Stimulated activated CD4-positive, alpha-beta T cell treated with anti-CD3 and anti-CD28 coated beads, Interleukin-4, amount 100 ng/mL, for 4 hours (primary cell): ENCODE measurements at places on chromosomes 16 and 17.
A peak's percentile ranks its signal among the peaks of the same experiment; 100 is the strongest.

DNA sequence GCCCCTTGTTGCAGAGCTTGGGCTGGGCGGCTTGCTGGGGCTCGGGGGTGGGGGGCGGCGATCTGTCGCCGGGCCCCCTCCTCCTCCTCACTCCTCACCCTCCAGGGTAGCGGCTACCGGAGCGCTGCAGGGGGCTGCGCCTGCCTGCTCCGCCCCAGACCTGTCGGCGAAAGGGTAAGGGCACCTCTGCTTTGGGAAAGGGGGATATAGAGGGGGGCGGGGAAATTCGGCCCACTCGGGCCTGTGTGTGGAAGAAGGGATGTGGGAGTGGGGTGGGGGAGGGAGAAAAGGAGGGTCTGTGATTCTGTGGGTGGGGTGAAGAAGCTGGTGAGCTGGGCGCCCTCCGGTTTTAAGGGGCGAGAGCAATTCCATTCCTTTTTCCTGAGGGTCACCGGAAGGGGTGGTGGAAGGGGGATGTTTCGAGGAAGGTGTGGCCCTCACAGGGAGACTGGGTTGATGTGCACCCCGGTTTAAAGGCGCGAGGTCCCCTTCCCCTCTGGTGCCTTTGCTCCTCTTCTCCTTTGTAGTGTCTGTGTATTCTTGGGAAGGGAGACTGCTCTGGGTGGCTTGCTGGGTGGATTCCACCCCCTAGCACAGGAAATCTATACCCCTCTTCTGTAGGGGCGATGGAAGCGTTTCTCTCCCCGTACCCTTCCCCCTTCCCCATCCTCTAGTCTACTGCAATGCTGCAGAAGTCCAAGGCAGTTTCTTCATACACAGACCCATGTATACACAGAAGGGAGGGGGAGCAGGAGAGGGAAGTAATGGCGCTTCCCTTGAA is 878 bp downstream of the TAOK1 start:
- DNase-seq = no peak

DNA sequence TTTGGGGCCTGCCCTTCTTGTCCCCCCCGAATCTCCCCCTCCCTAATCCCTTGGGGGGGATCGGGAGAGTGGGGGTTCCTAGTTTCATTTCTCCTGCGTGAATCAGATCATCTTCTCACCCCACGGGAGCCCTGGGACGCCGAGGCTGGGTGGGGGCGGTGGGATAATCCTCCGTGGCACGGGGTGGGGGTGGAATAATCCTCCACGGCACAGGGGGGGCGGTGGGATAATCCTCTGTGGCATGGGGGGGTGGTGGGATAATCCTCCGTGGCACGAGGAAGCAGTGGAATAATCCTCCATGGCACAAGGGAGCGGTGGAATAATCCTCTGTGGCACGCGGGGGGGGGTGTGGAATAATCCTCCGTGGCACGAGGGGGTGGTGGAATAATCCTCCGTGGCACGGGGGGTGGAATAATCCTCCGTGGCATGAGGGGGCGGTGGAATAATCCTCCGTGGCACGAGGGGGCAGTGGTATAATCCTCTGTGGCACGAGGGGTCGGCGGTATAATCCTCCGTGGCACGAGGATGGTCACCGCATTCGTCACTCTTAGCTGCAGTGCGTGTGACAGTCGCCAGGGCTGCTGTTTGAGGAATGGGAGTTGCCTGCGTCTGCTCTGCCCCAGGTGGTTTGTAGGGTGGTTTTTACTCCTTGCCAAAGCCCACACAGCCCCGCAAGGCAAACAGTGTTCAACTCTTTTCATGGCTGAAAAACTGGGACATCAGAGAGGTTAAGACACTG is 156.9 kb downstream of the LAT start:
- DNase-seq = no peak

DNA sequence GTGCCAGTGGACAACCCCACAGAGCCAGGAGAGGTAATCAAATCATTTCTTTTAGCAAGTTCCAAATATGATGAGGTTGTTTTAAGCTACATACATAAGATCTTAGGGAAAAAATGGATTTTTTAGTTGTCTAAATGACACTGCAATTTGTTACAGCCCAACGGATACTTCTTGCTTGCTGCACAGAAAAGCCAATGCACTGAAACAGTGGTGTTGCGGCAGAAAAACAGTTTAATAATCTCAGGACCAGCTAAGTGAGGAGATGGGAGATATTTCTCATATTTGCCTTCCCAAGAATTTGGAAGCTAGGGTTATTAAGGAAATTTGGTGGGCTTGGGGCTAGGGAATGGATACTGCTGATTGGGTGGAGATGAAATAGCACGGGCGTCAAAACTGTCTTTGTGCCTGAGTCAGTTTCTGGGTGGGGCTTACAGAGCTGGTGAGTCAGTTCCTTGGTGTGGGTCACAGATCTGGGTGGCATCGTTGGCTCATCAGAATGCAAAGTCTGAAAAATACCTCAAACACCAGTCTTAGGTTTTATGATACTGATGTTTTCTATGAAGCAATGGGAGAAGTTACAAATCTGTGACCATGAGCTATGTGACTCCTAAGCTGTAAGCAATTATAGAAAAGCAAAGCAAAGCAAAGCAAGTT is 255.4 kb downstream of the IRX3 start:
- DNase-seq = no peak

- no peak for DNase-seq
These were observed 84.7 kb downstream of the MYO1D start for GRCh38 chr17:32792207-32792606.

GRCh38 chr17:81387100-81388090 is 7.9 kb upstream of the BAHCC1 start:
- DNase-seq = peak; percentile 60

DNA sequence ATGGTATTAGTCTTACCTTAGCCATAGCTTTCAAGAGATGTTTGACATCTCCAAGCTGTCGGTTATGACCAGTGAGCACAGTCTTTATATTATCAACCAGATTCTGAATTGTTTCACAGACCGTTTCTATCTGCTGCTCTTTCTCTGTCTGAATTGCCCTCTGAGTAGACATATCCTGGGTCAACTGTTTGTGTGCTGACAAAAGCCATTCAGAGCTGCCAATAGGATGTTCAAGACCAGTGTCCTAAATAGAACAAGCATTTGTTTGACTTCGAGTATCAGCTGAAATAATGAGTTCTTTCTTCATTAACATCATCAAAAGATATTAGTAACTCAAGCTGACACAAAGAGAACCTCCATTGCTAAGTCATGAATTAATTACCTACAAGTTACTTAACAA is 14.9 kb upstream of the ARL6IP1 start:
- DNase-seq = no peak

DNA sequence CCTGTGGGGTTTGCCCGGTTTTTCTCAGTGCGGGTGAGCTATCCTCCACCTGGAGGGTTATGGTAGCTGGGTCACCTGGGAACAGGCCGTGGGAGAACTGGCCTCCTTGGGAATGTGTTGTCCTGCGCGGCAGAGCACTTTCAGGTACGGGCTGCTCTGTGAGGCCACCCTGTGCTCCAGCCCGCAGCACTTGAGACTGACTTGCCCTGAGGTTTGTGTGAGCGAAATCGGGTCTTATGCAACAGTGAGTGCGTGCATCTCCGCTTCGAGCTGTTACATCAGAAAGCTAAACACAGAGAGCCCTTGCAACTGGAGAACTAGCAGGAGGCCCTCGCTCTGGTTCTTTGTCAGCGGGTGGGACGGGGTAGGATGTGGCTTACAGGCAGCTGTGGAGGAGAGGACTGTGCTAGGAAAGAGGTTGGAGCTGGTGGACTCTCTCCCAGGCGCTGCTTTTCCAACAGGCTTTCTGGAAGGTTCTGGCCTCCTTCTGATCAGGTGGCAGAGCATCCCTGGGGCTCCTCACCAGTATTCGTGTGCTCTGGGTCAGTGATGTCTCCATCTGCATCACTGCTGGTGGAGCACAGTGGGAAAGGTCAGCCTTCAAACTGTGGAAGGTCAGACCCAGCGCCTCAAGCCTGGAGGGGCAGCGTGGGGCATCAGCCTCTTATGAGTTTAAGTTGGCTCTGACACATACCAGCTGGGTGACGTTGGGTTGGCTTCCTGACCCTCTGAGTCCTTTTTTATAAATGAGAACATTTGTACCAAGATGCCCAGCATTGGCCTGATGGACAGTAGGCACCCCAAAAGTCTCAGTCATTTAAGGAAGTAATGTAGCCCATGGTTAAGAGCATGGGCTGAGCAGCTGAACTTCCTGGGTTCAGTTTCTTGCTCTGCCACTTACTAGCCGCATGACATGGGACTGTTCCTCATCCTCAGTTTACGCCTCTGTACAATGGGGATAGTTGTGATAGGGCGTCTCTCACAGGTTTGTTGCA is 76.3 kb downstream of the KSR1 start:
- DNase-seq = no peak

DNA sequence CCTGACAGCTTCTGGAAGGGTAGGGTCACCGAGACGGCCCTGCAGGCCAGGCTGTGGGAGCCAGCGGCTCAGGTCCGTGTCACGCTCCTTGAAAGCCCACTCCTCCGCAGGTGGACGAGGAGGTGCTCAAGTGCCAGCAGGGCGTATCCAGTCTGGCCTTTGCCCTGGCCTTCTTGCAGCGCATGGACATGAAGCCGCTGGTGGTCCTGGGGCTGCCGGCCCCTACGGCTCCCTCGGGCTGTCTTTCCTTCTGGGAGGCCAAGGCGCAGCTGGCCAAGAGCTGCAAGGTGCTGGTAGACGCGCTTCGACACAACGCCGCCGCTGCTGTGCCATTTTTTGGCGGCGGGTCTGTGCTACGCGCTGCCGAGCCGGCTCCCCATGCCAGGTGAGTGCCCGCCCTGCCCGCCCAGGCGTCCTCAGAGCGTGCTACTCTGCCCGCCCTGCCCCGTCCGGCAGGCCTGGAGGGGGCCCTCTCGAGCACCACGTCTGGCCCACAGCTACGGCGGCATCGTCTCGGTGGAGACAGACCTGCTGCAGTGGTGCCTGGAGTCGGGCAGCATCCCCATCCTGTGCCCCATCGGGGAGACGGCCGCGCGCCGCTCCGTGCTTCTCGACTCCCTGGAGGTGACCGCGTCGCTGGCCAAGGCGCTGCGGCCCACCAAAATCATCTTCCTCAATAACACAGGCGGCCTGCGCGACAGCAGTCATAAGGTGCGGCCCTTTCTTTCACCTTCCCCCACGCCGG is 1.3 kb downstream of the NAGS start:
- peak; percentile 27 for DNase-seq

DNA sequence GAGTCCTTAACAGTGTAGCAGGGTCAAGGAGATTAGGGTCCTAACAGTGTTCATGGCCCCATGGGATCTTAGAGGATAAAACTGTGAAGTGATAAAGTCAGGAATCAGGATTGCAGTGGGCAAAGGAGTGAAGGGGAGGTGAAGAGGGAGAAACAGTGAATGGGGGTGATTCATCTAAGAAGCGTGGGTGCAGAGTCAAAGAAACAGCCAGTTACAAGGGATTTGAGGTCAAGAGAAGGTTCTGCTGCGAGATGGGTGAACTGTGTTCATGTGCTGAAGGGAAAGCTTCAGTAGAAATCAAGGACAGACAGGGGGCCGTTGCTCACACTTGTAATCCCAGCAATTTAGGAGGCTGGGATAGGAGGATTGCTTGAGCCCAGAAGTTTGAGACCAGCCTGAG is 5.9 kb downstream of the GTF3C1 start:
- no peak for DNase-seq

DNA sequence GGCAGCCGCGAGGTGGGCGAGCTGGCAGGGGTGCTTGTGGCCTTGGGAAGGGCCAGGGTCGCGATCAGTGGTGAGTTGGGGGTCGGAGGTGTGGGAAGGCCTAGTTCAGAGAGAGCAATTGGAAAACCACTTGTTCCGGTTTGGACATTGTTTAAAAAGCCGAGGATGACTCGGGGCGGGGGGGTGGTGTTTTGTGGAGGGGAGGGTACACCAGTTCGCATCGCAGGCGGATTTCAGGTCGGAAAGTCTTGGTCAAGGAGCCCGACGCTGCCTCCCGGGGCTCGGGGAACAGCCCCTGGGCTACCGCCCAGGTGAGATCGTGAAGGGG is 66.4 kb downstream of the KPNA2 start:
- DNase-seq = no peak

- no peak for DNase-seq
These were observed 4.0 kb downstream of the CCDC92B start for GRCh38 chr17:2745317-2746037.

GRCh38 chr17:50283714-50284113 is 9.4 kb downstream of the TMEM92 start:
- DNase-seq = no peak
